ENCODE measurements at places on chromosomes 12 and 14.

DNA sequence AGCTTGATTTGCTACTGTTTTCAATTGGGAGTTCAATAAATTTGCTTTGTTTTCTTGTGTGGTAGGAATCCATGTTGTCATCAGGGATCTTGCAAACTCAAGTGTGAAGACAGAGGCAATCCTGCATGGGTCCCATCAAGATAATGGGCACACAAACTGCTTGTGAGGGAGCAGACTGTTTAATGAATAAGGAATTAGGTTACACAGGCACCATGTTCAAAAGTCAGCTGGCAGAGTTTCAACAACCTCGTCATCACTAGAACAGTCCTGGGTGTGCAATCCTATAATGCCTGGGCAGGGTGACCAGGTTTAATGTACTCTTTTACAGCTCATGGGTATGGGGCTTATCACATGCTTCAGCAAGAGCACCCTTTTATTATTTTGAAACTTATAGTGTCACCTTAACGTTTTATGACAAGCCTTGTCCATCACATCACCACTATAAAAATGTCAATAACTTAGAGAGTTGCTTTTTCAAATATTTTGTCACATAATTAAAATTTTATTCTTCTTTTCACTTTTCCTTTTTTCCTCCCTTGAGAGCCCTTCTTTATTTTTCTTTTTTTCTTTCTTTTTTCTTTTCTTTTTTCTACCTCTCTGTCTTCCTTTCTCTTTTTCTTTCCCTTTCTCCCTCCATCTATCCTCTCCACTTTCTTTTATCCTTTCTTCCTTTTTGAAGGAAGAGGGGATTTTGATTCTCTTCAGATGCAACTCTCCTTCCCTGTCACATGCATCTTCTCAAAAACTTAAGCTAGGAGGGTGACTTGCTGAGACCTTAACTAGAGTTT lies 252.2 kb upstream of the ATP2B1 start:
- no peak for DNase-seq

DNA sequence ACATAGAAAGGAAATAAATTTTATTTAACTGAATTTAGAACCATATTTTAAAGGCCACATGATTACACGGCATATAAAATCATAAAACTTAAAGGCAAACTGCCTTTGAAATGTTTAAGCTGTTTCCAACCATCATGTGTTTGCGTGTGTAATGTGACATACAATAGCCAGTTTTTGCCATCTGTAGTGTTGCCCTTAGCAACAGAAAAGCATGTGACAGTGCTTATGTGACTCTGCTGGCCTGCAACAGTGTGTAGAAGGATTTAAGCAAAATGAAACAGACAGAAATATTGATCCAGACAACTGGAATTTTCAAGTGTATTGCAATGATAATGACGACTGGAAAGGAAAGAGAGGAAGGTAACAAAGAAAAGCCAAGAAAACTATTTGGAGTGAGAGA lies 49.5 kb downstream of the TSPAN19 start:
- DNase-seq = no peak

- no peak for DNase-seq
Observed at GRCh38 chr14:37546621-37547447, 48.2 kb downstream of the FOXA1 start.

- DNase-seq = no peak
Observed at GRCh38 chr12:49537231-49537751, 1.5 kb upstream of the KCNH3 start.

- DNase-seq = no peak
Observed at GRCh38 chr12:26226122-26226521, 30.7 kb downstream of the SSPN start.

DNA sequence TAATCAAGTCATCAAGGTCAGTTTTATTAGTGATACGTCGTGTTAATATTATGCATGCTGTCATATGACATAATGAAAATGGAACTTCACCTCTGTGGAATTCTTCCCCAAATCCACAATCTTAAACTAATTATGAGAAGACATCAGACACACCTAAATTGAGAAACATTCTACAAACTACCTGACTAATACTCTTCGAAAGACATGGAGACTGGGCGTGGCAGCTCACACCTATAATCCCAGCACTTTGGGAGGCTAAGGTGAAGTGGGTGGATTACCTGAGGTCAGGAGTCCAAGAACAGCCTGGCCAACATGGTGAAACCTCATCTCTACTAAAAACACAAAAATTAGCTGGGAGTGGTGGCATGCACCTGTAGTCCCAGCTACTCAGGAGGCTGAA lies 33.3 kb upstream of the KRAS start:
- no peak for DNase-seq

DNA sequence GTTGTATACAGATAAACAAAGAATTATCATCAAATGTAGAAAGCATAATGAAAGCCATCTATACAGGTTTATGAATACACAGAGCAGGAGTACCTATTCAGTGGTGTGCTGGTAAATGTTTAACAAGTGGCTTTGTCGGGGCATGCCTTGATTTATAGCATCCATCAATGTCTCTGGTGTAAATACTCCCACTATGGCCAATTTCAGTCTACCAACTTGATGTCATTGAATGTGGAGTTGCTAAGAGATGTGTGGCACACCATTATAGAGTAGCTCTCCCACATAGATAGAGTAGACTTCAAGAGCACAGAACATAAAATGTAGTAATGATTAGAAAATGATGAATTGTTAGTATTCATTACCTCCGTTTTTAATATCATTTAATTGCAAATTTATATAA lies 9.3 kb downstream of the GRIP1 start:
- no peak for DNase-seq

GRCh38 chr14:92719890-92720323 lies 28.5 kb downstream of the LGMN start:
- no peak for DNase-seq

DNA sequence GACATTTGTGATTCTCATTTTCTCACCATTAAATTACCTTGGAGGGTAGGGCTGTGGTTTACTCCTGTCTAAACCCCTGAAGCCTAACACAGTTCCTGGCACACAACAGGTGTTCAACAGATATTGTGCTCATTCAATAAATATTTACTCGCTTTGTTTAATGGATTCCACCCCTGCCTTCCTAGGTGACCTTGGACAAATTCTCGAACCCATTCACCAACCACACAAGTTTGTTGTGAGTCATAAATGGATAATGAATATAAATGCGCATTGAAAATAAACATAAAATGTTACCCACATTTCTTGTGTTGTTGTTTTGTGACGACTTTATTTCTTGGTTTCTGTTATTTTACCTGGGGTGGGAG lies 362 bp upstream of the TSFM start:
- DNase-seq = no peak

DNA sequence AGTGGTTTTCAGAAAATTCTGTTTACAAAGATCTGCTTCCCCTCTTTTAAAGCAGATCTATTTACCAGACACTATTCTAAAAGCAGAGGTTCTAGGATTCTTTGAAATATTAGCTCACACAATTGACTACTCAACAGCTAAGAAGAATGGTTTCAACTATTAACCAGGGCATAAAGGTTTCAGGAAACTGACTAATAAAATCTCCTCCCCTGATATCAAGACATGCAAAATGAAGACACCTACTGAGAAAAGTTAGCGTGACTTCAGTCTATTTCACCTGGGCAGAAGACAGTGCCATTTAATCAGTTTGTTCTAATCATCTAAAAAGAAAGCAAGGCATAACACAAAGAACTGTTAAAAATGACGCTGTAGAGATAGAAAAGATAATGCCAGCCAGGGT lies 22.2 kb downstream of the DAD1 start:
- DNase-seq = no peak

GRCh38 chr14:42224053-42224888 lies 617.6 kb downstream of the LRFN5 start:
- DNase-seq = no peak

GRCh38 chr14:64715628-64716412 lies 11.6 kb downstream of the PLEKHG3 start:
- no peak for DNase-seq
